ENCODE measurements at places on chromosomes 12 and 14.

DNA sequence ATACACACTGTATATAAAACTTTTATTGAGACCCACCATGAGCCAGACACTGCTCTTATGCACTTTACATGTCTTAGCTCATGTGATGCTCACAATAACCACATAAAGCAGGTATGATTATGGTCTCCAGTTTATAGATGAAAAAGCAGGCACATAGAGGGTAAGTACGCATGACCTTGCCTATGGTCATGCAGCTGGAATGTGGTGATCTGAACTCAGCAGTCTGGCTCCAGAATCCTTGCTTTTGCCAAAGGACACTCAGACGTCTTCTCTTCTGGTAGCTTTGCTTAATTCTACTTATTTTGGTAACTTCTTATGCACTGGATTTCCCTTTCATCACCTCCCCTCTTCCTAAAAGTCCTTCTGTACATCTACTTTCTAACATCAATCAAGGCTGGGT lies 103.3 kb upstream of the CRY1 start:
- DNase-seq = no peak

- peak; percentile 47 for DNase-seq
Measured at GRCh38 chr14:45698462-45699134, 445.6 kb upstream of the MIS18BP1 start.

DNA sequence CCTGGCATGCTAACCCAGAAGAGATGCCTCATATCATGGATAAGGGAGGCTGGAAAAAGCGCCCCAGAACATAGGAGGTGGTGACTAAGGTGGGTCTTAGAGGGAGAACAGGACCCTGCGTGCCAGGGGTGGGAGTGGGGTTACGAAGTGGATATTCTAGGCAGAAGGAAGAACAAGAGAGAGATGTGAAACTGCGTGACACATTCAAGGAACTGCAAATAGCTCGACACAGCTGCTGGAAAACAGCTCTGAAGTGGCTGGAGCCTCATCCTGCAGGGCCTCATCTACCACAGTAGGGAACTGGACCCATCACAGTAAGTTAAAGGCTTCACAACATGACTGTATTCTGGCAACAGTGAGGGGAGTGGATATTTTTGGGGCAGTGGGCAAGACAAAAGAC lies 61.1 kb downstream of the RNF34 start:
- DNase-seq = no peak

DNA sequence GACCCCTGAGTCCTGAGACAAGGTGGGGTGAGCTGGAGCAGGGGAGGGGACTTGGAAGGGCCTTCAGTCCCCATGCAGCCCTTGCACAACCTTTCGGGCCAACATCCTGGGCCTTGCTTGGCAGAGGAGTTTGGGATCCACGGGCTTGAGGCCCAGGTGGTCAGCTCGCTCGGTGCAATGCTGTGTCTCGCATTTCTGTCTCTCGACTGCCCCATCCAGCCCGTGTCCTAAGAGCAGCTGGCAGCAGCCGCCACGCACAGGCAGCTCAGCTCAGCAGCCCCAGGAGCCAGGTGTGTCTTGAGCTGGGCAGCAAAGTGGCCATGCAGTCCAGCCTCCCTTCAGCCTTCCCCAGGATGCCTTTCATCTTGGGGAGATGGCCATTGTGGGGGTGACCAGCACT lies 10.8 kb downstream of the PACS2 start:
- DNase-seq = no peak

GRCh38 chr12:49093792-49094159 lies 825 bp downstream of the DHH start:
- no peak for DNase-seq

- DNase-seq = no peak
Measured at GRCh38 chr14:51160871-51161270, 66.0 kb upstream of the TRIM9 start.

- no peak for DNase-seq
Measured at GRCh38 chr12:95996034-95996658, at the start of gene HAL. Gene HAL (minus strand): TSS chr12:95996344. CDS start chr12:95995910, 434 bp downstream.

DNA sequence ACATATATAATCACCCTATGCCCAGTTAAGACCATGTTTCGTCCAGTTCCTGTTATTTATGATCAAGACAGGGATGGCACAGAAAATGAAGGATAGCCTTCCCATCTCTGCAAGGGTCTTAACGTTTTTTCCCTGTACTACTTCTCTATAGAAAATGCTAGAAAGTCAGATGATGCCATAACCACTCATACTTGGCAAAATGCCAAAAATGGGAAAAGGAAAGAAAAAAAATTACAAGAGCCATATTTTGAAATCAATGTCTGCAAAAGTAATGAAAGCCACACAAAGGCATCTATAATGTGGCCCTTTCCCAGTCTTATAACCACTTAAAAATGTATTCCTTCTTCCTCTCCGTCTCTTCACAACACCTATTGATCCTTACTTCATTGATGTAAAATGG lies 1.8 kb upstream of the MYL6B start:
- DNase-seq = no peak

- DNase-seq = no peak
Measured at GRCh38 chr12:12606781-12607589, 4.7 kb upstream of the CREBL2 start.

- DNase-seq = no peak
Measured at GRCh38 chr14:66009089-66009488, 477.1 kb upstream of the CCDC196 start.

- no peak for DNase-seq
Measured at GRCh38 chr12:125434936-125435443, 369.8 kb downstream of the AACS start.

- no peak for DNase-seq
Measured at GRCh38 chr14:90087433-90087832, 25.6 kb downstream of the KCNK13 start.

GRCh38 chr12:19539836-19540235 lies 100.5 kb downstream of the AEBP2 start:
- DNase-seq = no peak

- no peak for DNase-seq
Measured at GRCh38 chr12:52036587-52037171, 14.6 kb upstream of the NR4A1 start.

- peak; percentile 38 for DNase-seq
Measured at GRCh38 chr14:38723959-38724358, 379.1 kb downstream of the SEC23A start.

- no peak for DNase-seq
Measured at GRCh38 chr12:48998497-48999353, 450 bp downstream of the DDN start.

GRCh38 chr14:71142375-71143038 lies 235.2 kb downstream of the PCNX1 start:
- DNase-seq = no peak

DNA sequence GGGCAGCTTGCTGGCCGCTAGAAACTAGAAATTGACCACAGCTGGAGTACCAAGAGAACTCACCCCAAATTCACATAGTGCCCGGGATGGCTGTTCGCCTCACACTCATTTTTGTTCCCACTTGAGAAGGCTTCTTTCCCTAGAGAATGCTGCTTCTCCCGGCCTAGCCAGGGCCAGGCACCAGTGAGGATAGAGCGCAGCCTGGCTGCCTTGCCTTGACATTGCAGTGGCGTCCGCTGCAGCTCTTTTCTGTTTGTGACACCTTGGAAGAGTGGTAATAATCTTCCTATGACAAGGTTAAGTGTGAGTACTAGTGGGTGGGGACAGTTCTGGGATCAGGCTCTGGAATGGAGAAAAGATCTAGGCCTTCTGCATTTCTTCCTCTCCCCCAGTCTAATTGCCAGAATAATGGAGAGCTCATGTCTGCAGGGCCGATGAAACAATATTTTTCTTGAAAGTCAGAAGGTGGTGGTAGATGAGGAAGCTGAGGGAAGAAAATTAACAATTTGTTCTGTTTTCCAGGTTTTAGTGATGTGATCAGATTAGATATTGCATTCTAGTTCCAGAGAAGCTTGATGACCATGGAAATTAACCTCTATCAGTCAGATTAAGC lies 3.7 kb downstream of the TMEM253 start:
- DNase-seq = peak; percentile 80
